ENCODE measurements at places on chromosomes 6 and 20. TPM values are rescaled to one million over a fixed set of nuclear protein-coding genes. Genes with fewer than 3 reads are reported as not detected.

- DNase-seq, result no peak
These were observed 432.2 kb downstream of the HTR1B start for GRCh38 chr6:77030929-77031674.

The SLC22A2 gene
- not detected for total RNA-seq

GRCh38 chr6:111119571-111120329 lies 32.4 kb downstream of the SLC16A10 start:
- no peak for DNase-seq

The LY86 gene
- 5.4 TPM for total RNA-seq

DNA sequence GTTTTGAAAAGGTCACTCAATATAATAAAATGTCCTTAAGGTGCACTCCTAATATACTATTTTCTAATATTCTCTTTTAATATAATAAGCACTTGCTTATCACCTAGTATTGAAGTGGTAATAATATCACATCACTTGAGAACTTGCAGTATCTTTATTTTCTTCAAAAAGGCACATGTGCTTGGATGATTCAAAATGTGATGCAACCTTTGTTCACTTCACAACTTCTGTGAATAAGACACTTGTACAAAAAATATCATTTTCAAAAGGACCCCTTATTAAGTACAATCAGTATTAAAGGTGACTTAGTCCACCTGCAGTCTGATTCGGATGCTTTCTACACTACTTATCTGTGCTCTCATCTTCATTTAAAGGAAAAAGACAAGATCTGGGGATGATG lies 3.4 kb downstream of the PRELID3B start:
- no peak for DNase-seq

The SASH1 gene
- 143 TPM for total RNA-seq

GRCh38 chr20:34129518-34130162 lies 17.6 kb upstream of the EIF2S2 start:
- DNase-seq, result no peak

DNA sequence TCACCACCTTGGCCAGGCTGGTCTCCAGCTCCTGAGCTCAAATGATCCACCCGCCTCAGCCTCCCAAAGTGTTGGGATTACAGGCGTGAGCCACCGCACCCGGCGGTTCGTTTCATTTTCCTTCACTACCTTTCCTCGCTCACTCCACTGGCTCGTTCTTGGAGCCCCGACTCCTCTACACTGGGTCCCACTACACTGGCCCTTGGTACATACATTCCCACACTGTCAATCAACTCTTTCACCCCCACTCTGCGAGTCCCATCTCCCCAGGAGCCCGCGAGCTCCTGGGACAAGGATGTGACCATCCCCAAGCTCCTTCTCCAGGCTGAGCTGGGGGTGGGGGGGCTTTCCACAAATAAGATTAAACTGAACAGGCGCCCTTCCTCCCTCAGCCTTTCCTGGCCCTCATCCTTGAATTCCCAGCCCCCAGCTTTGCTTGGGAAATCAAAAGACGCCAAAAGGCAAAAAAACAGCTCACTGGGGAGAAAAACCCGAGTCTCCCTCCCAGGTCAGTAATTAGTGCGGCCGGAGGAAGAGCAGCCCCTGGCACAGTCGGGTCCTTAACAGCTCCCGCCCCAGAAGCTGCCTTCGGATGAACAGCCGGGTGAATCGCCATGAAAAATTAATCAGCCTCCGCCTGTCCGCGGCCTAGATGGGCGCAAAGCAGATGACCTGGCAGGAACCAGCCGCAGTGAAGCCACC lies 42.8 kb upstream of the LY86 start:
- DNase-seq, result no peak

The SLC17A1 gene
- total RNA-seq, result not detected

DNA sequence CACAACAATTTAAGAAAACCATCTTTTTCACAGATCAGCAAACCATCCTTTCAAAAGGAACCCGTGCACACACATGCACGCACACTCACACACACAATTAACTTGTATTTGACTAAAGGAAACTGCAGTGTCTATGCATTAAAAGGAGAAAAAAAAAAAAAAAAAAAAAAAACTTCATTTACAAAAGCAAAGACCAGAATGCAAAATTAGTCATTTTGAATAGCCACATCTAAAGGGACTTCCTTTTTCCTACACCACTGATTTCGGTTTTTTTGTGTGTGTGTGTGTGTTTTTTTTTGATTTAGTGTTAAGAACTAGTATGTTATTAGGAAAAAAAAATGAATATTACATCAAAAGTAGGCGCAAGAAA lies 6.3 kb downstream of the ZMYND8 start:
- no peak for DNase-seq

The ARMH2 gene
- not detected for total RNA-seq

DNA sequence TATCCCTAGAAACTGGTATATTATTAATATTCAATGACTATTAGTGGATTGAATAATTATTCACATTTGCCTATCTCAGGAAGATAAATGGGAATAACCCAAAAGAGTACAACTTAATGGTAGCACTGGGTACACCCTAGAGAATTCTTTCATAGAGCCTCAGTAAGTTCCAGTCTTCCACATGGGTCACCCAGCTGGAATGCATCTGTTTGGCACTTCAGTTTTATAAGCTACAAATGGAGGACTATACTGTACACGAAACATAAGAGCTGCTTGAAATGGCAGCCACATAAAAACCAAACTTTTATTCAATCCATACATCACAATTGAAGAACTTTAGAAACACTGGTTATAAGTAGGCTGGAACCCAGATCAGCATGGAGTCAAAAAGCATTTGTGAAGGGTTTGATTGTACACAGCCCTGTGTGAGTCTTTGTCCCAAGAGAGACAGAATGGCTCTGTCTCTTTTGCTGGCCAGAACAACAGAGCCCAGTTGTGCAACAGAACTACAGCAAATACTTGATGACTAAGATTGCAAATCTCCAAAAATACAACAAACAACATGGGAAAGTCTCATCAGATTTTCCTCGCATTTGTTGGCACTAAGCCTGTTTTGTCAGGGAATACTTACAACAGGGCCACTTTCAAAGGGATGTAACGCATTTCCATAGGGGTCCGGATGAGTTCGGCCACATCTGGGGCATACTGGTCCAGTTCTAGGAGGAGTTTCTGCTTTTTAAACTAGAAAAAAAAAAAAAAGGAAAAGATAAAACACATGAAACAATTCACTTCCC lies 39.5 kb downstream of the PIGU start:
- no peak for DNase-seq

DNA sequence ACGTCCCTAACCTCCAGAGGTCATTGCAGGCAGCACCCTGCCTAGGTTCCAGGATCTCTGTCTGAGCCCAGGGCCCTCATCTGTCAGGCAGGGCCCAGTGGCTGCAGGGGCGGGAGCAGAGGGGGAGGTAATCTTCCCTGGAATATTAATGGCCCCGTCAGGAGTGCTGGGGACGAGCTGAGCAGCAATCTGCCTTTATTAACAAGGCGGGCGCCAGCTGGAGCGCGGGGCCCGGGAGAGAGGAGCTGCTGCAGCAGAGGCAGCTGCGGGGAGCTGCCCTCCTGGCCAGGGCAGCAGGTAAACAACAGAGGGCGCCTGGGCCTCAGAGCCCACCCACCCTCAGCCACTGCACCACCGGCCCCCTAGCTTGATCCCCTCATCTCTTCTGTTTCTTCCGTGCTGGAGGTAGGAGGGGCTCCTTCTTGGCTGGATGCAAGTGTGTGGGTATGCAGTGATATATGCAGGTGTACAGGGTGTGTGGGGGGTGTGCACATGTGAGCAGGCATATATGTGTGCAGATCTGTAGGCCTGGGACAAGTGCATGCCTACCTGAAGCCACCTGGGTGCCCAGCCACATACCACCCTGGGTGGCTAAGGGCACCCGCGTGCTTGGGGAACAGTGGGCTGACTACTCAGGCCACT lies 131.8 kb upstream of the MLN start:
- no peak for DNase-seq

The SAPCD1 gene
- 2.0 TPM for total RNA-seq

GRCh38 chr6:30022189-30022588 lies 38.9 kb upstream of the POLR1H start:
- no peak for DNase-seq

The SLC17A2 gene
- total RNA-seq, result not detected

DNA sequence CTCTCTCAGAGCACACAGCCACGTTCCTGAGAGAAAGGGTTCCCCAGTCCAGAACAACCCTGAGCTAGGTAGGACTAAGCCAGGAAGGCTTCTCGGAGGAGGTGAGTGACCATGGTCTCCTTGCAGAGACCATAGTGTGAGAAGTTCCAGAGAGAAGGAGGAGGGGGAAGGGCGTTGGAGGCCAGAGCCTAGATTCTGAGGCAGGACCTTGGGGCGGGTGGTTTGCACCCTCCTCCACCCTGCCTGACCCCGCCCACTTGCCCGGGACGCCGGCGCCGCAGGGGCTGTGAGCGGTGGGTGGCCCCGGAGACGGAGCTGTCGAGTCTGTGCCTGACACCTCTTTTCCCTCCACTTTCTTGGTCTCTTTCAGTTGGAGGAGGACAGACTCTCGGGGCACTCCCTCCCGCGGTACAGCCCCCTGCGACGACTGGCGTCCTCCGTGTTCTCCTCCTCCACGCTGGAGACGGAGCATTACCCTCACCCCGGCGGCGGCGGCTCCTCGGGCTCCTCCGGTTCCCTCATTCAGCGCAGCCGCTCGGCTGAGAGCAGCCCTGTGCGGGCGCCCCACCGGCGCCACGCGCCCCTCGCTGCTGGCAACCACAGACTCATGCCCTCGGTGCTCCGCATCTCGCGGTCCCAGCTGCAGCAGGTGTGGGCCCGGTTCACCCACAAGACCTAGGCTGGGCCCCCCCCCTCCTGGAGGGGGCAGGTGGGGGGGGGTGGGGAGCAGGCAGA lies 26.2 kb downstream of the TTBK1 start:
- no peak for DNase-seq

GRCh38 chr20:2807019-2807418 lies 6.6 kb upstream of the CPXM1 start:
- DNase-seq, result no peak

The HLA-DRA gene
- 174 TPM for total RNA-seq

The OXT gene
- total RNA-seq, result 1.5 TPM

DNA sequence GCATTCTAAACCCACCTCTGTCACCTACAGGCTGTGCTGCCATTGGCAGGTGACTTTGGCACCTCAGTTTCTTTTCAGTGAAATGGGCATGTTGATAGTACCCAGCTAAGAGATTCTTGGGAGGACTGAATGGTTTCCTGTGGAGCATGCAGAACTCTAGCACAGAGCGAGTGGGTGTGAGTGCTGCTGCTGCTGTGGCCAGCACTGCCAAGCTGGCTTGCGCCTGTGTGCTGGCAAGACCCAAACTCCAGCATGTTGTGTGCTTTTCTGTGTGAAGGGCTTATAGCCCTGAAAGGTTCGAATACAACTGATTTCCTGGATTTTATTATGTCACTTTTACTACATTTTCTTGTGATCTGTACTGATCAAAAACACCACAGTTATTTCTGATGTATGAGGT lies 78.1 kb upstream of the KIF25 start:
- no peak for DNase-seq

DNA sequence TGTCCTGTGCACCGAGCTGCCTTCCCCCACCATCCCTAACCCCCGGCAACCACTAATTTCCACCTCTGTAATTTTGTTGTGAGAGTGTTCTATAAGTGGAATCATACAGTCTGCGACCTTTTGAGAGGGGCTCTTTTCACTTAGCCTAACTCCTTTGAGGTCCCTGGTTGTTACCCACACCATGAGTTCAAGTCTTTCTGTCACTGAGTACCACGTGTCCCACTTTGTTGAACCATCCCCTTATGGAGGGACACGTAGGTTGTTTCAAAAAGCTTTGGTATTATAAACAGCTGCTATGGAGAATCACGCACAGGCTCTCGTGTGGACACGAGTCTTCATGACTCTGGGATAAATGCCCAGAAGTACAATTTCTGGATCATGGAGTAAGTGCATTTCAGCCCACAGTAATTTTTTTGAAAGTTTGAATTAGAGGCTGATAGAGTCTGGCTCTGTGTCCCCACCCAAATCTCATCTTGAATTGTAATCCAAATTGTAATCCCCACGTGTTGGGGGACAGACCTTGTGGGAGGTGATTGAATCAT lies 9.5 kb downstream of the FAM209B start:
- DNase-seq, result no peak

The DLK2 gene
- total RNA-seq, result not detected

The CLIC1 gene
- 408 TPM for total RNA-seq

DNA sequence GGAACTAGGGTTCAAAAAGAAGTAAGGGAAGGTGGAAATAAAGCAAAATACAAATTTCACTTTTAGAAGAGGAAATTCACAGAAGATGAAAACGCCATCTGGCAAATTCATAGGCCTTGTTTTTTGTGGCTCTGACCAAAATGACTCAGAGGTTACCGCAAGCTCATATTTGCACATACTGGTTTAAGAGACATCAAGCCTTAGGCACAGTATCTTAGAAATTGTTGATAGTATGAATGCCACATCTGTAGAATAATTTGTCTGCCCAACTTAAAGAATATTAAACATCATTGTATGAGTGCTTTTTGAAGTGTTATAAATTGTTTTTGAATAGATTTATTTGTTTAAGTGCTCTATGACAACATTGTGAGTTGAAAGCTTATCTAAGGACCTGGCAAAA lies 10.6 kb downstream of the TAAR1 start:
- DNase-seq, result no peak

GRCh38 chr20:16393836-16394235 lies 179.4 kb downstream of the KIF16B start:
- no peak for DNase-seq

The SLC22A16 gene
- 1.4 TPM for total RNA-seq

The NHLRC1 gene
- total RNA-seq, result 2.1 TPM

DNA sequence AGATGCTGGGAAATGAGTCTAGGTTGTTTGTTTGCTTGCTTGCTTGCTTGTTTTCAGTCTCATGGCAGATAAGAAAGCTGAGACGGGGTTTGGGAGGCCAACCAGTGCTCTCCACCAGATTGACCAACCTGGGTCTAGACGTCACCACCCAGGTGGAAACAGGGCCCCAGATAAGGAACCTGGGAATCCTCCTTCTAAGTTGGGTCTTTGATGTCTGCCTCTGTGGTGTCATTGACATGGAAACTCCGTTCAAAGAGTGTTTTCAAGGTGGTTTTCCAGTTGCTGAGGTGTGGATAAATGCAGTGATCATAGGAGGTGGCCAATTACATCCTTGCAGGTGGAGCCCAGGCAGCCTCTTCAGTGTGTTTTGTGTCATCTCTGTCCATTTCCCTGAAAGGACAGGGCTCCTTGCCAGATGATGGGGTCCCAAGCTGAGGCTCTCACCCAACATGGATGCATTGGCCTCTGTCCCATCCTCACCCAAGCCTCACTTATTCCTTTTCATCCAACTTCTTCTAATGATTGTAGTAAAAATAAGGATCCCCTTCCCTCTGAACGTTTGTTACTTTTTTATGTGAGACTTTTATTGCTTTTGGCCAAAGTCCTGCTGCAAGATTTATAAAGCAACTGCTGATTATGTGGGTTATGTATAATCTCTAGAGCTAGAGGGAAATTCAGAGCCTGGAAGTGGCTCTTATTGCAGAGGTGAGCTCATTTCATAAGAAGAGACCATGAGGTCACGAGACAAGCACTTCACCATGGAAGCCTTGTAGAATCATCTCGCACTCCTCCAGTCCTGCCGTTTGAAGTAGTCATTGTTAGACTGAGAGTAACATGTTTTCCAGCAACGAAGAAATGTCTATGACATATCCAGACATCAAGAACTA lies 32.0 kb upstream of the SYNDIG1 start:
- DNase-seq, result no peak

GRCh38 chr6:35052694-35053565 lies 88.2 kb downstream of the TCP11 start:
- peak; percentile 84 for DNase-seq
